ENCODE measurements at places on chromosomes 4 and X. TPM values are rescaled to one million over a fixed set of nuclear protein-coding genes. Genes with fewer than 3 reads are reported as not detected.
A peak's percentile ranks its signal among the peaks of the same experiment; 100 is the strongest.

DNA sequence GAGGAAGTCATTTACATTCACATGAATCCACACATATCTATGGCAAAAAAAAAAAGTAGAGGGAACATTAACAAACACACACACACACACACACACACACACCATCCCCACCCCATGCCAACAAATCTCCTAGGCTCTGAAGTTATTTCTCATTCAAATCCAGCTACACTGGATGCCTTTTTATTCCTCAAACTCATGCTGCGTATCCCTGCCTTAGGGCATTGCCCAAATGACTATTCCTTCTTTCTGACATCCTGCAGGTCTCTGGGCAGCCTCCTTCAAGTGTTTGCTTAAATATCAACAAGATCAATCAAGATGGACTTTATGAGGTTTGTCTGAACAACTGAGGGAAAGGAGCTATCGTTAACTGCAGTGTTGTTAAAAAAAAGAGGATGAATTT is 106.5 kb upstream of the FAM9A start:
- H3K27me3 ChIP-seq: peaks cover 21% of the 10 kb centered on the region
- H3K4me3 ChIP-seq: no peak overlapping the region
- no peak overlapping the region for H3K27ac ChIP-seq

DNA sequence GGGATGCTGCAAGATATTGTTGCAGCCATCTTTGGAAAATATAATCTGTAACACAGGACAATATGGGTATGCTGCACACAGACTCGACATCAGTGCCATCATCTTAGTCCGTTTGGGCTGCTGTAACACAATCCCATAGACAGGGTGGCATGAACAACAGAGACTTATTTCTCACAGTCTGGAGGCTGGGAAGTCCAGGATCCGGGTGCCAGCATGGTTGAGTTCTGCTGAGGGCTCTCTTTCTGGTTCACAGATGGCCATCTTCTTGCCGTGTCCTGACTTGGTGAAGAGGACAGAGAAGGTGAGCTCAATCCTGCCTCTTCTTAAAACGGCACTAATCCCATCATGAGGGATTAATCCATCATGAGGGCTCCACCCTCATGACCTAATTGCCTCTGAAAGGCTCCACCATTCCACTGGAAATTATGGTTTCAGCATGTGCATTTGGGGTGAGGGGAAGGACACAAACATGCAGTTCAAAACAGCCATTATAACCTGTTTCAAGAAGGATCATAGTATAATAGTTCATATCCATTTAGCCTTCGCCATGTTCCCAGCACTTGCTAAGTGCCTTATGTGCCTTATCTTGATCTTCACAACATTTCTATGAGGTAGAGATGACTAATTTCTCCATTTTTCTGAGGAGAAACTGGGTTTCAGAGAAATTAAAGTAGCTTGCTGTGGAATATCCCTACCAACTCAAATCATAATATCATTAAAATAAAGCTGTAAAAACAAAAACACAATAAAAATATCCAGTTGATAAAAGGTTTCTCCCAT is 27.9 kb upstream of the SPP1 start:
- no peaks in the 10 kb centered on the region for H3K36me3 ChIP-seq
- no peak for DNase-seq
- no peak overlapping the region for H3K27ac ChIP-seq
- H3K4me1 ChIP-seq: no peaks in the 10 kb centered on the region
- H3K27me3 ChIP-seq: no peaks in the 10 kb centered on the region
- no peak overlapping the region for H3K4me3 ChIP-seq

DNA sequence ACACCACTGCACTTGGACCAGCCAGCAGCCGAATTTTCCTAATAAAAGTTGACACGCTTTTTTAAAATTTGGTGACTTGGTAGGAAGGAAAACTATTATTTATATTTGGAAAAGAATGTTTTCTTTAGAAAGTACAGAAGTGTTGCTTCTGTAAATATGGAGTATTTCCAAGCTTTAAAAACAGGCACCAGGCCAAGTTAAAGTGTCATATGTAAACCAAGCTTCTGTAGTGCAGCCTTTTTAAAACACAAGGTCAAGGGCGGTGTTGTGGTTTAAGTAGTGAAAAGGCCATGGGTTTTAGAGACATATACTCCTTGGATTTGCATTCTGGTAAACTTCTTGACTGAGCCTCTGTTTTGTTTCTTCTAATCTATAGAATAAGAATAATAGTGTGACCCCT is 62.7 kb downstream of the TRIM2 start:
- peak; percentile 50 for DNase-seq
- H3K27ac ChIP-seq: no peak overlapping the region
- H3K27me3 ChIP-seq: no peaks in the 10 kb centered on the region
- no peak overlapping the region for H3K4me3 ChIP-seq
- H3K36me3 ChIP-seq: no peaks in the 10 kb centered on the region
- no peaks in the 10 kb centered on the region for H3K4me1 ChIP-seq

GRCh38 chr4:95998311-95998710 is 158.4 kb downstream of the PDHA2 start:
- no peaks in the 10 kb centered on the region for H3K27me3 ChIP-seq
- H3K36me3 ChIP-seq: no peaks in the 10 kb centered on the region
- H3K4me1 ChIP-seq: no peaks in the 10 kb centered on the region
- no peak overlapping the region for H3K27ac ChIP-seq

DNA sequence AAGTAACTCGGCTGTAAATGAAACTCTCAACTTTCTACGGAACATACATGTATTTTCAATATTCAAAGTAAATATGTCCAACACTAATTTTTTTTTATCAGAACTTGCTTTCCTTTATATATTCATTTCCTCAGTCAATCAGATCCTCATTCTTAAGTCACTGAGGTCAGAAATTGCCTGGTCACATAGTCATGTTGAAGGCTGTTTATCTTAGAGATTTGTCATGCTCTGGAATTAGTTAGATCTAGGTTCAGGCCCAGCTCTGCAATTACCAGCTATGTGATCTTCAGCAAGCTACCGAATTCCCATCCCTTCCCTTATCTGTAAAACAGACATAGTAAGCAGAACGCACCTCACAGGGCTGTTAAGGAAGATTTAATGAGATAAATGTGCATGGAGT is 228.8 kb downstream of the SPCS3 start:
- H3K36me3 ChIP-seq: no peaks in the 10 kb centered on the region
- no peak for DNase-seq
- H3K27me3 ChIP-seq: no peaks in the 10 kb centered on the region
- no peak overlapping the region for H3K27ac ChIP-seq
- H3K4me3 ChIP-seq: no peak overlapping the region

Gene CT45A1
- not detected for total RNA-seq

GRCh38 chr4:38210396-38211114 is 250.4 kb downstream of the PTTG2 start:
- no peaks in the 10 kb centered on the region for H3K27me3 ChIP-seq

DNA sequence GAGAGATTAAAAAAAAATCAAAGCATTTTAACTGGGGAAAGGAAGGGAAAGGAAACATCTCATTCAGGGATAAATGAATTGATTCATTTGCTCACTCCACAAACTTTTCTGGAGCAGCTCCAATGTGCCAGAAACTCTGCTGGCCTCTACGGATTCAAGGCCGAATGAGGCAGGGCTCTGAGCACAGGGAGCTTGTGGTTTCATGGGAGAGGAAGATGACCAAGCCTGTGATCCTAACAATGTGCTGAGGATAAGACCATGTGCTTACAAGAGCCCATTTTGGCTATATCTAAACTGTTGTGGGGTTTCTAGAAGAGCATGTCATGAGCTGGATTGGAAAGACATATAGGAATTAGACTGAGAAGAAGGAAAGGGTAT is 137.5 kb downstream of the ZNF674 start:
- H3K27me3 ChIP-seq: no peaks in the 10 kb centered on the region
- no peak for DNase-seq
- H3K27ac ChIP-seq: no peak overlapping the region

DNA sequence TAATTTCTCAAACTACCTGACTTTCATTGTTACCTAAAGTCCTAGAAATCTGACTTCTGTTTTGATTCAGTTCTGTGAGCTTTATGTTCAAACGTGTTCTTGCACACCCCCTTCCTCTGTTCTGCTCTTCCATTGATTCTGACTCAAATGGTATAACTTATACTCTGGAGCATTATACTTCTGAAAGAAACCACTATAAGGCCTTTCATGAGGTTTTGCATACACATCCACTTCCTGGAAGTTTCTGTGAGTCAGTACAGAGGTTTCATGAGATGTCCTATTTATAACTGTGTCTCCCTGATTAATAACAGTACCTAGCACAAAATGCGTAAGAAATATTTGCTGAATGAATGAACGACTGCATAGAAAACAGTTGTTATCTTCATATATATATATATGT is 540.2 kb upstream of the CT83 start:
- no peaks in the 10 kb centered on the region for H3K4me1 ChIP-seq
- no peak overlapping the region for H3K27ac ChIP-seq
- DNase-seq: no peak
- H3K36me3 ChIP-seq: no peaks in the 10 kb centered on the region

- no peaks in the 10 kb centered on the region for H3K36me3 ChIP-seq
- H3K4me1 ChIP-seq: no peaks in the 10 kb centered on the region
- no peaks in the 10 kb centered on the region for H3K27me3 ChIP-seq
- no peak overlapping the region for H3K27ac ChIP-seq
Measured at GRCh38 chr4:149223659-149224058, 592.0 kb downstream of the IQCM start.

Gene WAS
- 1.9 TPM for total RNA-seq

DNA sequence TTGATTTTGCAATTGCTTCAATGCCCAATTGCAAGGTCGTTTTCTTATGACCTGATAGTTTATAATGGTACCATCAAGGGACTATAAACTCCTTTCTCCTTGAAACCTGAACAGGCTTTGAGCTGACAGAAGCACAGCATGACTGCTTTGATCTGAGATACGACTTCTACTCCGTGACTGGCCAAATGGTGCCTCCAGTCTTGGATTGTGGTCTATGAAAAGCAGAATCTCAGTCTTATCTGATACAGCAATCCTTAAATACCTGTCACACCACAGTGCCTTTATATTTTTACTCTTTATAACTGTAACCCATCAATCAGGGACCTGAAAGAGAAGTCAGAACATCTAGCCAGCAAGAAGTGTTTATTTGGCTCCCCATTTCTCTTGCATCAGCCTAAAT is 93.1 kb downstream of the DOCK11 start:
- no peaks in the 10 kb centered on the region for H3K4me1 ChIP-seq
- no peaks in the 10 kb centered on the region for H3K27me3 ChIP-seq
- no peak overlapping the region for H3K27ac ChIP-seq
- no peak for DNase-seq
- no peak overlapping the region for H3K4me3 ChIP-seq

Gene PIR
- total RNA-seq: 3.4 TPM

- H3K27ac ChIP-seq: no peak overlapping the region
- H3K27me3 ChIP-seq: no peaks in the 10 kb centered on the region
- no peaks in the 10 kb centered on the region for H3K4me1 ChIP-seq
- no peak overlapping the region for H3K4me3 ChIP-seq
- no peak for DNase-seq
Measured at GRCh38 chr4:57424232-57424897, 314.2 kb upstream of the IGFBP7 start.

Gene RAB9B
- 3.4 TPM for total RNA-seq

DNA sequence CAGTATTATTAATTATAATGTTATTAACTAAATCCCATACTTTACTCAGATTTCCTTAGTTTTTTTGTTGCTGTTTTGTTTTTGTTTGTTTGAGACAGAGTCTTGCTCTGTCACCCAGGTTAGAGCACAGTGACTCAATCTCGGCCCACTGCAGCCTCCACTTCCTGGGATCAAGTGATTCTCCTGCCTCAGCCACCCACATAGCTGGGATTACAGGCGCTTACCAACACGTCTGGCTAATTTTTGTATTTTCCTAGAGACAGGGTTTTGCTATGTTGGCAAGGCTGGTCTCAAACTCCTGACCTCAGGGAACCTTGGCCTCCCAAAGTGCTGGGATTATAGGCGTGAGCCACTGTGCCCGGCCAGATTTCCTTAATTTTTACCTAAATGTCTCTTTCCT is 72.2 kb downstream of the ANAPC4 start:
- H3K4me1 ChIP-seq: no peaks in the 10 kb centered on the region
- no peak overlapping the region for H3K4me3 ChIP-seq
- H3K27ac ChIP-seq: no peak overlapping the region
- no peaks in the 10 kb centered on the region for H3K36me3 ChIP-seq
- H3K27me3 ChIP-seq: no peaks in the 10 kb centered on the region
- DNase-seq: no peak

Gene PDCL2
- total RNA-seq: not detected

- no peaks in the 10 kb centered on the region for H3K36me3 ChIP-seq
- H3K27ac ChIP-seq: no peak overlapping the region
- no peaks in the 10 kb centered on the region for H3K4me1 ChIP-seq
Measured at GRCh38 chr4:47278631-47279030, 184.9 kb downstream of the COMMD8 start.

Gene TBX22
- not detected for total RNA-seq

DNA sequence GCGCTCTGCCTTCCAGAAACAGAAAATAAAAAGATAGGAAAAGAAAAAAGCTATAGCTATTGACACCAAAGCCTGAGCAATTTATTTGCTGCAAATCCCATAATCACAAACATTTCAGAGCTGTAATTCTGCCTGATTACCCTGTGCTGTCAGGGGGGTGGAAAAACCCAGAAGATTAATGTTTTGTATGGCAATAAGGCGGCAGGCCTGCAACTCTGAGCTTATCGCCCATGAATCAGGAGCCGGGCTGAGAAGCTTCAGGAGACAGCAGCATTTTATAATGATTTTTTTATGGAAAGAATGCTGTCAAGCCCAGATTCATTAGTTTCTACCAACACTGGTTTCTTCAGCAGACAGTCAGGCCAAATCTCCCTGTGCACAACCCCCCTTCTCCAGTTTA is 82.6 kb upstream of the TMEM164 start:
- no peaks in the 10 kb centered on the region for H3K27me3 ChIP-seq
- no peak overlapping the region for H3K27ac ChIP-seq
- H3K4me3 ChIP-seq: no peak overlapping the region
- H3K36me3 ChIP-seq: no peaks in the 10 kb centered on the region
- no peak for DNase-seq

DNA sequence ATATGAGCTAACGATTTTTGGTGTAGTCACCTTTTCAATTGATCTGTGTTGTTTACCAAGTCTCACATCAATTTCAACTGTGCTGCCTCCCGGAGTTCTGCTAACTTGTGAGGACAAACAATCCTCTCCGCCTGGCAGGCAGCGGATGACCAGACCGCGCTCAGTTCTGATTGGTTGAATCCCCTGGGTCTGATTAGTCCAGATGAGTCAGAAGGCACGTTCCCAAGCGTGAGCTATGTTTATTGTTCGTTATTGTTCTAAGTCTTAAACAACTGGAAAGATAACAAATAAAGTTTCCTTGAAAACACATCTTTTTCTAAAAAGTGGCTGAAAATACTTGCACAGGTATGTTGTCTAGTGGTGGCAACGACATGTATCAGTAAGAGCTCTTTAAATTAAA is 37.9 kb upstream of the TRPC3 start:
- no peaks in the 10 kb centered on the region for H3K36me3 ChIP-seq
- peak; percentile 79 for DNase-seq
- no peaks in the 10 kb centered on the region for H3K27me3 ChIP-seq
- H3K4me3 ChIP-seq: no peak overlapping the region

Measured in cardiac muscle cell (in vitro differentiated cells and primary cell).